Left ventricle myocardium inferior (tissue), 1 donor: ENCODE measurements at places on chromosomes 5 and 9. TPM values are rescaled to one million over a fixed set of nuclear protein-coding genes. Genes with fewer than 3 reads are reported as not detected.

GRCh38 chr9:71746758-71747125, 21.6 kb downstream of the CEMIP2 start:
- no peak overlapping the region for H3K4me3 ChIP-seq
- H3K27me3 ChIP-seq: no peaks in the 10 kb centered on the region
- peaks cover 32% of the 10 kb centered on the region for H3K36me3 ChIP-seq
- peaks cover 8% of the 10 kb centered on the region for H3K4me1 ChIP-seq

- H3K36me3 ChIP-seq: no peaks in the 10 kb centered on the region
- no peak overlapping the region for H3K4me3 ChIP-seq
- no peaks in the 10 kb centered on the region for H3K27me3 ChIP-seq
- no peak for DNase-seq
- no peak overlapping the region for H3K27ac ChIP-seq
Measured at GRCh38 chr9:79693750-79694149, 122.0 kb downstream of the TLE4 start.

- H3K36me3 ChIP-seq: no peaks in the 10 kb centered on the region
- H3K4me1 ChIP-seq: no peaks in the 10 kb centered on the region
- no peak for DNase-seq
- no peak overlapping the region for H3K27ac ChIP-seq
- no peaks in the 10 kb centered on the region for H3K27me3 ChIP-seq
Measured at GRCh38 chr5:178502401-178503100, 87.6 kb downstream of the COL23A1 start.

DNA sequence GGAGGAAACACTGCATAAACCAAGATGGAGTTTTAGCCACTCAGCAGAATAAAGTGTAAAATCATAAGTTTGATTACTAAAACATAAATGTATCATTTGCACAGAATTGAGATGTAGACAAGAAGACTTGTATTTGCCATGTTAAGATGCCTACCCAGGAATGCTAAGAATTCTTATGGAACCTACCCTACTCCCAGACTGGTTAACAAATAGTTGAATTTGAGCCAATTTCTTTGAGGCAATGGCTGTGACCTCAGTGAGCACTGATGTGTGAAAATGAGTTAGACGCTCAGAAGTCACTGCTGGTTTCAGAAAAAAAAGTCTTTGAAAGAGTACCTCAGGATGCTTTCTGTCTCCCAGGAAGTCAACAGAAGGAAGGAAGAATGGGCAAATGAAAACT, 95.6 kb downstream of the ESM1 start:
- H3K4me3 ChIP-seq: no peak overlapping the region
- H3K4me1 ChIP-seq: no peaks in the 10 kb centered on the region
- H3K27ac ChIP-seq: no peak overlapping the region
- DNase-seq: no peak
- H3K27me3 ChIP-seq: peaks cover 36% of the 10 kb centered on the region

- peaks cover 17% of the 10 kb centered on the region for H3K4me1 ChIP-seq
- peak; percentile 21 for DNase-seq
- no peaks in the 10 kb centered on the region for H3K27me3 ChIP-seq
- no peaks in the 10 kb centered on the region for H3K36me3 ChIP-seq
- no peak overlapping the region for H3K4me3 ChIP-seq
Measured at GRCh38 chr9:122076117-122076516, 17.0 kb downstream of the TTLL11 start.

- no peak overlapping the region for H3K4me3 ChIP-seq
- no peaks in the 10 kb centered on the region for H3K27me3 ChIP-seq
- H3K4me1 ChIP-seq: peaks cover 43% of the 10 kb centered on the region
- DNase-seq: no peak
- peaks cover 49% of the 10 kb centered on the region for H3K36me3 ChIP-seq
- no peak overlapping the region for H3K27ac ChIP-seq
Measured at GRCh38 chr5:14306329-14306815, 163.2 kb downstream of the TRIO start.

GRCh38 chr5:160361624-160362228, 8.7 kb downstream of the C1QTNF2 start:
- no peaks in the 10 kb centered on the region for H3K27me3 ChIP-seq
- no peak for DNase-seq
- H3K36me3 ChIP-seq: no peaks in the 10 kb centered on the region
- H3K4me1 ChIP-seq: peaks cover 68% of the 10 kb centered on the region
- no peak overlapping the region for H3K4me3 ChIP-seq
- peak overlapping the region; percentile 78 for H3K27ac ChIP-seq

DNA sequence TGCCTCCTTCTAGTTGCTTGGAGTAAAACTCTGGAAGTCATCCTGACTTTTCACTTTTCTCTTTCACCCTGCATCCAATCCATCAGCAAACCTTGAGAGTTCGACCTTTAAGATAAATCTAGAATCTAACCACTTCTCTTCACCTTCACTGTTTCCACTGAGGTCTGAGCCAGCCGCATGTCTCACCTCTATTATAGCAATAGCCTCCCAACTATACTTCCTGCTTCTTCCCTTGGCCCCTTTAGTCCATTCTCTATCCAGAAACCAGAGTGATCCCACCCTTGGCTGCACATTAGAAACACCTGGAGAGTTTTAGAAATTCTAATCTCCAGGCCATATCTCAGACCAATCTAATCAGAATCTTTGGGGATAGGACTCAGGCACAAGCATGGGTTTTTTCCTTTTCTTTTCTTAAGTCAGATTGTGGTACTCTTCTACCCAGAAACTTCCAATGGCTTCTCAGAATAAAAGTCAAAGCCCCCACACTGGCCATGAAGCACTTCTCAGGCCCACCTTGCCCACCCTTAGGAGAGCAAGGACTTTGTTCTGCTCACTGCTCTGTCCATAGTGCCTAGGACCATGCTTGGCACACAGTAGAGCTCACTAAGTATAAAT, 33.1 kb downstream of the MFAP3 start:
- H3K36me3 ChIP-seq: no peaks in the 10 kb centered on the region
- no peak overlapping the region for H3K27ac ChIP-seq
- H3K4me3 ChIP-seq: no peak overlapping the region

GRCh38 chr5:158246661-158247060, 387.7 kb upstream of the CLINT1 start:
- H3K4me3 ChIP-seq: no peak overlapping the region
- no peak overlapping the region for H3K27ac ChIP-seq
- H3K36me3 ChIP-seq: no peaks in the 10 kb centered on the region
- H3K4me1 ChIP-seq: no peaks in the 10 kb centered on the region
- no peaks in the 10 kb centered on the region for H3K27me3 ChIP-seq
- no peak for DNase-seq

The SLC23A1 gene
- not detected for total RNA-seq

The ANAPC2 gene
- 34.7 TPM for total RNA-seq

The TNFSF8 gene
- 0.63 TPM for total RNA-seq

The CCDC180 gene
- 2.4 TPM for total RNA-seq

The HDAC3 gene
- total RNA-seq: 27.4 TPM

The GGTA1 gene
- total RNA-seq: 34.1 TPM
